ENCODE measurements at places on chromosomes 5 and 9. TPM values are rescaled to one million over a fixed set of nuclear protein-coding genes. Genes with fewer than 3 reads are reported as not detected.

GRCh38 chr5:113217619-113218184, 217.1 kb downstream of the TSSK1B start:
- DNase-seq = no peak

DNA sequence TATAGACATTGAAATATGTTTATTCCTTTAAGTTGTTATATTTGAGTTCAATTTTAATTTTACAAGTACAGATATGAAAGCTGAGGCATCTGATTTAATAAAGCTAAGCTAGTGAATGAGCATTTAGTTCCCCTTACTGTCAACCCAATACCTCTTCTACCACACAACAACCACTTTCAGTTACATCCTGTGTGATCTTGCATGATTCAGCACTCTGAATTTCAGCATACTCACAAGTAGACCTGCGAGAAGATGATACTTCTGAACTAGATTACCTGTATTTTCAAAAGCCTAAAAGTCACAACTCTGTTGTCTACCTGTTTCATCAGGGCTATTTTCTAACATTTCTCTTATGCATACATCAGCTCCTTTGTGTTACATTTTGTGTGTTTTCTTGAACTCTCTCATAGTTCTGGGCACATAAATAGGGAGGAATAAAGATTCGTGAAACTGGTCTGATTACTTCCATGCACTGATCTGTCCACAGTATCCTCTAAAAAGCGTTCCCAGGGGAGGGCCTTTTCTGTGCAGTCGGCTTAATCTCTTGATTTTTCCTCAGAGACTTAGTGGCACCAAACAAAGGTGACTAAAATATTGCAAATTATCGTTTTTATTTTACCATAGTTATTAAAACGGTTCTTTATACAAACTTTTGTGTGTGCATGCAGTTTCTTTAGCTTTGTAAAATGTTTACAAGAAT, 2025.5 kb upstream of the NUDT12 start:
- no peak for DNase-seq

IPO11 gene
- 44.6 TPM for total RNA-seq

DNA sequence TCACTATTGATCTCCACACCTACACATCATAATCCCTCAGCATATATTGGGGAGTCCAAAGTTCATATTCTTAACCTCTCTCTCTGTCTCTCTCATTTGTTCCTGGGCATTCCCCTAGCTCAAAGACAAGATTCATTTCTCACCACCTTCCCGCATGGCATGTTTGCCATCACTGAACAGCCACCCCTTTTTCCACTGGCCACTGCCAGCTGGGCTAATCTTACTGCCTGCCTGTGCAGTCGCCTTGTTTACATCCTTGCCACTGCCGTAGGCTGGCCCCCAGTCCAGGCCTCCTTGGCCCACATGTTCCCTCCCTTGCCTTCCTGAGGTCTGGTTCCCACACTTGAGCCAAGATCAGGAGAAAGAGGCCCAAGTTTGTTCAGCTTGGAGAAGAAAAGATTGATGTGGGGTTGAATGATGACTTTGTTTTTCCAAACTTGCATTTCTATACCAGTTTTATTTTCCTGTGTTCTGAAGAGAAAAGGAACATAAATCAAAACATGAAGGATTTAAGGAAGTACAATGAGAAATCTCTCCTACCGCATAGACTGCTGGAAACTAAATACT, 80.2 kb downstream of the PLAC8L1 start:
- no peak for DNase-seq
